Stimulated activated naive CD4-positive, alpha-beta T cell treated with Interleukin-2 at 50 U/mL for 16 hours (primary cell): ENCODE measurements at places on chromosomes 11 and 22.
A peak's percentile ranks its signal among the peaks of the same experiment; 100 is the strongest.

- DNase-seq: no peak
These were observed 15.1 kb downstream of the RCN1 start for GRCh38 chr11:32105871-32106560.

DNA sequence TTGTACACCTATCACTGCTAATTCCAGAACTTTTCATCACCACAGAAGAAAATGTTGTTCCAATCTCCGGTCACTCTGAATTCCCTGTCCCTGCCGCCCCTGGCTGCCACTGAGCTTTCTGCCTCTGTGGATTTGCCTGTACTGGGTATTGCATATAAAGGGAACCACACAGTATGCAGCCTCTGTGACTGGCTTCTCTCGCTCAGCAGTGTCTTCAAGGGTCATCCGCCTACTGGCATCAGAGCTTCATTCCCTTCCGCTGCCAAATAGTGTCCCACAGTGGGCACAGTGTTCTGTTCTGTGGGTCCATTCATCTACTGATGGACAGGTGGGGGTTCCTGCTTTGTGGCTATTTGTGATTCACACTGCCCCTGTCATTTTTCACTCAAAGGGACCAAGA lies 5.3 kb downstream of the DHCR7 start:
- no peak for DNase-seq

GRCh38 chr22:19139001-19139356 lies 5.5 kb downstream of the ESS2 start:
- no peak for DNase-seq

- no peak for DNase-seq
These were observed 5.9 kb downstream of the VPS37C start for GRCh38 chr11:61155312-61155711.

DNA sequence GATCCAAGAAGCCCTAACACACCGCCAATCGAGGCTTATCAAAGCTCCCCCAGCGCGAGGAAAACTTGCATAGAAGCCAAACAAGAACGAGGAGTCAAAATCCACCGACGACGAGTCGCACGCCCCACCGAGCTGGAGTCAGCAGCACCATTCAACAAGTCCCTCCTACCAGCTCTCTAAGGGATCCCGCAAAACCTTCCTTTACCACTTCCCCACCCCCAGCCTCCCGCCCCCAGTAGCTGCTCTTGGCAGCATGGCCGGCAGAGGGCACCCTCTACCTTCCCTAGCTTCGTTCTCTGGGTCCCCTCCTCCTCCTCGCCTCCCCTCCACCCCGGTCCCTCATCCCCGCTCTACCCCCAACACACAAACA lies 1.4 kb downstream of the BDNF start:
- DNase-seq: peak; percentile 39

- DNase-seq: no peak
These were observed 4.8 kb upstream of the FDX1 start for GRCh38 chr11:110424775-110425444.

GRCh38 chr11:11419747-11420146 lies 66.7 kb upstream of the CSNK2A3 start:
- DNase-seq: no peak
